ENCODE measurements at places on chromosomes 3 and 15.
A peak's percentile ranks its signal among the peaks of the same experiment; 100 is the strongest.

DNA sequence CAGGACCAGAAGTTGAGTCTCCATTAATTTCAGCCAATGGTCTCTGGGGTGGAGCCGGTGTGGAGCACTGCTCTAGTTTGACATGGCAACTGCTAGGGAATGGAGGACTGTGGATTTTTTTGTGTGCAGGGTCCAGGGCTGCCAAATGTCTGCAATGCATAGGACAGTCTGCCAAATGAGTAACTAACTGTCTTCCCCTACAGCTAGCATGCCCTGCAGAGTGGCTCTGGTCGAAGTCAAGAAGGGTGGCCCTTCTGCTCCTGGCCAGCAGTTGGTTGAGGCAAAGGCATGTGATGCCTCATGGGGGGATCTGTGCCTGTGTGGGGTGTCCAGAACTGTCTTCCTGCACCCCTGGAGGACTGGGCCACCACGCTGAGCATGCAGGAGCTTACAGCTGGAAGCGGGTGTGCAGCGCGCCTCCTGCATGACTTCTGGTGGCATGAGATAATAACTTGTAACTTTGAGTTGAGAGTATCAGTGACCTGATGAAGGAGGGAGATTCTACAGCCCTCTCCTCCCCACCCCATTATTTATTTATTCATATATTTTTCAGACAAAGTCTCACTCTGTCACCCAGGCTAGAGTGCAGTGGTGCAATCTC lies 4.6 kb downstream of the TPRA1 start:
- no peak for DNase-seq

DNA sequence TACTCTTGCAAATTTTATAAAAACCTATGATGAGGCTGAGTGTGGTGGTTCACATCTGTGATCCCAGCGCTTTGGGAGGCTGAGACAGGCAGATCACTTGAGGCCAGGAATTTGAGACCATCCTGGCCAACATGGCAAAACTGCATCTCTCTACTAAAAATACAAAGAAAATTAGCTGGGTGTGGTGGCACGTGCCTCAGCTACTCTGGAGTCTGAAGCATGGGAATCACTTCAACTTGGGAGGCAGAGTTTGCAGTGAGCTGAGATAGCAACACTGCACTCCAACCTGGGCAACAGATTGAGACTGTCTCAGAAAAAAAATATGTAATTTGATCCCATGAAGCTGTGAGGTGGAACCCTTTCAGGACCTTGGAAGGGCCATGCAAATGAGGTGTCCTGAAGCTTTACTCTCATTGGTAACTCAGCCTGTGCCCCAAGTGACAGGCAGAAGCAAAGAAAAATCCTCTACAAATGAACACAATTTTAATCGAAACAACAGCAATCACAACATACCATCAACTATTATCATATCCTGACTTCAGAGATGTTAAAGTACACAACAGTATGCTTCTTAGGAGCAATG lies 84.6 kb upstream of the CDV3 start:
- no peak for DNase-seq

- DNase-seq: no peak
These were observed 254.4 kb upstream of the ZPLD1 start for GRCh38 chr3:102180280-102180931.

- no peak for DNase-seq
These were observed 113.1 kb upstream of the NANOGP8 start for GRCh38 chr15:35198197-35198596.

- no peak for DNase-seq
These were observed 9.9 kb downstream of the GTPBP8 start for GRCh38 chr3:113000691-113001090.

GRCh38 chr15:65862682-65863081 lies 6.6 kb upstream of the RAB11A start:
- peak; percentile 65 for DNase-seq

DNA sequence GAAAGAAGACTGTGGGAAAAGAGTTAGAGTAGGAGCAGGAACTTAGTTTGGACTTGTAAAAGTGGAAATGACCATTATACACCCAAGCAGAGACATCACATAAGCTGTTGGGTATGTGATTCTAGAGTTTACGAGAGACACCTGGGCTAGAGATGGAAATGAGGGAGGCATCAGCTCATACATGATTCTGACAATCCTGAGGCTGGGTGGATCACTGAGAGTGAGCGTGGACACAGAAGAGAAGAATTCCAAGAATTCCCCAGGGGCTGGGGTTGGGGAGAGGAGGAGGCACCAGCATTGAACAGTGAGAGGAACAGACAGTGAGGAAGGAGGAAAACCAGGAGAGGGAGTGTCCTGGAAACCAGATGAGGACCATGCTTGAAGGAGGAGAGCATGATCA lies 113.5 kb downstream of the KCNAB1 start:
- DNase-seq: no peak

- no peak for DNase-seq
These were observed 319 bp upstream of the TP63 start for GRCh38 chr3:189630767-189631372.

DNA sequence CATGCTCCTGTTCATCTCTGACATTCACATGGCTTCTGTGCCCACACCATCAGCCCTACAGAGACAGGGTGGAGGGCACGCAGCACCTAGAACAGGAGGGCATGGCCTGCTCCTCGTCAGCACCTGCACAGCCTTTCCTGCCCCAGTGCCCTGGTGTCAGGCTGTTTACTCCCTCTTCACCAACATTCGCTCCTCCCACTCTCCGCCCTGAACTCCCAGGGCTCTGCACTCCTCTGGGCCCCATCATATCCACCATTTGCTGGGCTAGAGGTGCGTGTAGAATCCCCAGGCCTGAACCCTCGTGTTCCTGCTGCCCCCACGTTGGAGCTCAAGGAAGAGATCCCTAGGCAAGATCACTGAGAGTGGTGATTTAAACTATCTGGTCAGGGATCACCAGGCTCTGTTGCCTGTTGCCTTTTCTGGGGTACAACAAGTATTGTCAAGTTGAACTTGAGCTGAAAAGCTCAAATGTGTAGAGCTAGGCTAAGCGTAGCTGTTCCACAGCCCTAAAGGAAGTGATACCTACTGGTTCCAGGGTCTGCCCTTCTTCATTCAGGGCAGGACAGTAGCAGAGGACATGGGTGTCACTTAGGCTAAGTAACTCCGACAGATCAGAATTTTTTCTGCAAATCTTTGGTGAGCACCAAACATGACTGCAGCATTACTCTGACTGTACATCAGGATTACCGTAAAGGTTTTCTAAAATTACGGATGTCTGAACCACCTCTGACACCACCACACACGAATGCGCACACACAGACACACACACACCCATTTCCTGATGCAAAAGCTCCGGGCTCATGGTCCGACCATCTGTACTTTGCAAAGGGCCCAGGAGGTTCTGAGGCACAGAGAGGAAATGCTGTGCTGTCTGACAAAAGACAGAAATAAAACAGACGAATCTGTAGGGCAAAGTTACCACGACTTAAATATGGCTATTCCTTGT lies 43.7 kb upstream of the GNB5 start:
- no peak for DNase-seq

DNA sequence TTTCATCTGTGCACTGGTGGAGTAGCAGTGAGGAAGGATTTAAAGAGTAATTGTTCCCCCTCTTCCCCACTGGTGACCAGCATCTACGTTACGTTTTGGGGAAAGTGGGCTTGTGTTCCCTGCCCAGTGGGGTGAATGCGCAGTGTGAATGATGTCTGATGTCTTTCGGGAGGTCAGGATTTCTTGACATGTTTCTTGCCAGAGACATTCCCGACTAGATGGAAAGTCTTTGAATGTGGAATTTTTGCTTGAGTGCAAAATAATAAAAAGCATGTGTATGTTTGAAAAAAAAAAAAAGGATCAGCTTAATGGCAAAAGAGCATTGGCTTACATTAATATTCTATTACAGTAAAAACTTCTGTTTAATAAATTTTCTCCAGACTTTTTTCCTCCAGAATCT lies 632.2 kb downstream of the FOXP1 start:
- DNase-seq: no peak

DNA sequence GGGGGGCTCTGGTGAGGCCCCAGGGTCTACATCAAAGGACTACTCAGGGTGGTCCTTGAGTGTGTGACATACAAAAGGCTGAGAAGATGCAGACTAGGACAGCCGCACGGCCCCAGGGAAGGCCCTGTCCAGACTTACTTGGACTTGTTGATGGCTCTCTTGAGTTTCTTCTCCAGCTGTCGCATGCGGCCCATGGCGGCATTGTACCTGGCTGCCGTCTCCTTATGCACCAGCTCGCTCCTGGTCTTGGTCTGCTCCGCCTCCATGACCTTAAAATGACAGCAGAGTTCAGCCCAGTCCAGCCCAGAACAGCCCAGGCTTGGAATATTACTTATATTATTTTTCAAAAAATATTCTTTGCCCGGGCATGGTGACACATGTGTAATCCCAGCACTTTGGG lies 56.0 kb downstream of the CAPN7 start:
- no peak for DNase-seq

DNA sequence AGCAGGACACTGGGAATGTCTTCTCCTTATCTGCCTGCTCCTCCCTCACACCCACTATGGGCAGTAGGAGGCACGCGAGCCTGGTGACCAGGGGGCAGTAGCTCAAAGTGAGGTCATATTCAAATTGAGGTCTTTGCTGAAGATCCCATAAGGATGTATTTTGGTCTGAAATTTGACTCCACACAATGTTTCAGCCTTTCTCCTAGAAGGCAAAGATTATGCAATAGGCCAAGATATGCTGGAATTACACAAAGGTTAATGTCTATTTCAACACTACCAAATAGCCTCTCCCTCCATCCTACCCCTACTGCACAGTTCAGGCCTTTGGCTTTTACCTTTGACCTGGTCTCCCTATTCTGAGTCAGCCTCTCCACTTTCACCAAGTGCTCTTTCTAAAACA lies 203.0 kb downstream of the TIGIT start:
- no peak for DNase-seq

- DNase-seq: no peak
These were observed 16.7 kb upstream of the GABRA5 start for GRCh38 chr15:26850161-26850560.

Data from NCI-H2227 treated with DMSO at 0.1 percent for 48 hours (cell line).